B cell (primary cell): ENCODE measurements at places on chromosomes 5 and 9. TPM values are rescaled to one million over a fixed set of nuclear protein-coding genes. Genes with fewer than 3 reads are reported as not detected.

GRCh38 chr9:84271921-84272556 is 68.5 kb downstream of the SLC28A3 start:
- no peak for DNase-seq
- peak overlapping the region; percentile 59 for H3K27ac ChIP-seq
- H3K36me3 ChIP-seq: no peaks in the 10 kb centered on the region

GRCh38 chr9:132068605-132069004 is 11.1 kb downstream of the MED27 start:
- H3K36me3 ChIP-seq: no peaks in the 10 kb centered on the region
- H3K4me1 ChIP-seq: no peaks in the 10 kb centered on the region
- no peak overlapping the region for H3K27ac ChIP-seq
- H3K27me3 ChIP-seq: no peaks in the 10 kb centered on the region
- DNase-seq: no peak

GRCh38 chr5:44001675-44002380 is 387.4 kb downstream of the FGF10 start:
- H3K36me3 ChIP-seq: no peaks in the 10 kb centered on the region
- H3K4me1 ChIP-seq: no peaks in the 10 kb centered on the region
- H3K27me3 ChIP-seq: no peaks in the 10 kb centered on the region
- no peak overlapping the region for H3K4me3 ChIP-seq
- no peak for DNase-seq
- H3K27ac ChIP-seq: no peak overlapping the region

DNA sequence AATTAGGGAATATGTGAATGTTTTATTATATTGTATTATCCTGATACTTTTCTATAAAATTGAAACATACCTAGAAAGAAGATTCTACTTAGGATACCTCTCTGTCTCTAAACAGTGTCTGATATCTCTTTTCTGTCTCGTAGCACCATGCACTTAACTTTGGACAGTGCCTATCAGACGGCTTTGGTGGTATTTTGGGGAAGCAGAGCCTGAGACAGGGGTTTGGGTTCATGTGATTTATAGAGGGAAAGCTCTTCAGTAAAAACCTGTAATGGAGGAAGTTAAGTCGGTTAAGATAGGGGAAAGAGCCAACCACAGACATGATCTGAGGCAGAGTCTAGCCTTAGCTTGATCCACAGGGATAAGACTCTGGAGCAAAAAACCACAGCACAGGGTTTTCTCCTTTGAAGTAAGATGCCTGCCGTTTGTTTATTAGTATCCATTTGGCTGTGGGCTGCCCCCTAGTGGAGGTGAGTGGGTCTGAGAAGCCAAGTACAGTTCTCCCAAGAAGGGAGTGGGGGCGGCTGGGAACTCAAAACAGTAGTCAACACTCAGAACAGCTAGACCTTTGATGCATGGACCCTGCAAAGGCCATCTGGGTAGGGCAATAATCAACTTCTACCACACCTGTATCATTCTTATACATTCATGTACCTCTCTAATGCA is 141.2 kb upstream of the ASTN2 start:
- H3K27ac ChIP-seq: no peak overlapping the region
- H3K4me3 ChIP-seq: no peak overlapping the region
- DNase-seq: no peak
- H3K36me3 ChIP-seq: no peaks in the 10 kb centered on the region
- no peaks in the 10 kb centered on the region for H3K27me3 ChIP-seq
- H3K4me1 ChIP-seq: no peaks in the 10 kb centered on the region

The ANKRD34B gene
- not detected in 2 replicates for total RNA-seq
